Osteocyte (in vitro differentiated cells): ENCODE measurements at places on chromosomes 7 and 10. TPM values are rescaled to one million over a fixed set of nuclear protein-coding genes. Genes with fewer than 3 reads are reported as not detected.

GRCh38 chr7:57769958-57770357, 320.0 kb downstream of the ZNF716 start:
- no peaks in the 10 kb centered on the region for H3K27me3 ChIP-seq
- H3K4me1 ChIP-seq, result no peaks in the 10 kb centered on the region
- DNase-seq, result no peak
- peaks cover 2% of the 10 kb centered on the region for H3K36me3 ChIP-seq
- no peak overlapping the region for H3K4me3 ChIP-seq
- no peak overlapping the region for H3K27ac ChIP-seq

DNA sequence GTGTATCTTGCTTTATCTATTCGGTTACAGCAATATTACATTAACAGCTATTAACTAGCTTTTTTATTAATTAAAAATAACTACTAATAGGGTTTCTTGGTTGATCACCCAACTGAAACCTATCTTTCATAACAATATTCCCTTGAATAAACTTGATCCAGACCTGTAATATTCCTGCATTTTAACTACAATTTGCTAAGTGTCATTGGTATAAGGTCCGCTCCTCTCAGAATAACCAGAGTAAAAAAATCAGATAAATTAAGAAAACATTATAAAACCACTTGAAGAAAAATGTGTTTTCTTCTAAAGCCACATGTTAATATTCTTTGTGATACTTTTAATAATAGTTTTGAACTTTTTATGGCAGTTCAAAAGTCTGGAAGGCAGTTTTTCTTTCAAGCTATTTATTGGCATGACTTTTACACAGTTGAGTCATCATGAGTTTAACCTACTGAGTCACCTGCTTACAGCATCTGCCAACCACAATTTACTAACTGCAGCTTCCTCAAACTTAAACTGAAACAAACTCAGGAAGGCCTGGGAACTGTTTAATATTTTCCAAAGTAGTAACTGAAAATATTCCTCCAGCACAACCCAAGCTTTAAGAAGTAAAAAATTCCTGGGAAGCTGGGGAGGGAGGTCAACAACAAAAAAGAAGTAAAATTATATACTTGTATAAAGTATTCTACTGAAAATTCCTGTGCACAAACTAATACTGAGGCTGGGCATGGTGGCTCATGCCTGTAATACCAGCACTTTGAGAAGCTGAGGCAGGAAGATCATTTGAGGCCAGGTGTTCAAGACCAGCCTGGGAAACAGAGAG, 103.2 kb downstream of the NRBF2 start:
- no peak for DNase-seq
- H3K4me1 ChIP-seq, result peaks cover 58% of the 10 kb centered on the region
- peaks cover 5% of the 10 kb centered on the region for H3K36me3 ChIP-seq

- no peak overlapping the region for H3K27ac ChIP-seq
- no peaks in the 10 kb centered on the region for H3K27me3 ChIP-seq
- no peak for DNase-seq
- H3K4me1 ChIP-seq, result peaks cover 5% of the 10 kb centered on the region
- H3K4me3 ChIP-seq, result no peak overlapping the region
Observed at GRCh38 chr7:70285187-70285586, 686.9 kb downstream of the AUTS2 start.

GRCh38 chr7:116527521-116527920, 2.7 kb downstream of the CAV1 start:
- DNase-seq, result no peak
- H3K36me3 ChIP-seq, result peaks cover 36% of the 10 kb centered on the region
- peaks cover 77% of the 10 kb centered on the region for H3K4me1 ChIP-seq
- peak overlapping the region; percentile 90 for H3K27ac ChIP-seq
- peak overlapping the region; percentile 89 for H3K4me3 ChIP-seq

DNA sequence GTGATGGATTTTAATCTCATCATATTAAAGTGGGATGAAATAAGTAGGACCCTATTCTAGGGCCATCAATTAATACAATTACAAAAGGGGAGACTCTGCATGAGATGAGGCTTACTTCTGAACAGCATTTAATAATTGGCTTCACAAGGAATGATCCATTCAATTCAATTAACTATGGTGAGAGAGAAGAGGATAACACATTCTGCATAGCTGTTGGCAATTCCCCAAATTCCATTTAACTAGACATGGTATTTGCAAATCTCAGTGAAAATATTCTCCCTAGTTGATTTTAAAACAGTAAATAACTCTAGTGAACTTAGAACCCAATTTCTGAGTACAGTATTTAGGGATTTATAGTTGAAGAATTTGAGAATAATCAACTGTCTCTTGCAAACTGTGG, 145.3 kb downstream of the NOC3L start:
- H3K27ac ChIP-seq, result no peak overlapping the region
- H3K4me3 ChIP-seq, result no peak overlapping the region
- peaks cover 32% of the 10 kb centered on the region for H3K4me1 ChIP-seq

GRCh38 chr10:109967739-109968088, 40.1 kb upstream of the ADD3 start:
- no peaks in the 10 kb centered on the region for H3K27me3 ChIP-seq
- H3K4me3 ChIP-seq, result peak overlapping the region; percentile 48
- peak overlapping the region; percentile 90 for H3K27ac ChIP-seq
- H3K36me3 ChIP-seq, result no peaks in the 10 kb centered on the region

- H3K27ac ChIP-seq, result no peak overlapping the region
- H3K4me1 ChIP-seq, result no peaks in the 10 kb centered on the region
- H3K36me3 ChIP-seq, result no peaks in the 10 kb centered on the region
- no peaks in the 10 kb centered on the region for H3K27me3 ChIP-seq
- no peak overlapping the region for H3K4me3 ChIP-seq
- DNase-seq, result no peak
Observed at GRCh38 chr7:141475679-141476078, 75.5 kb upstream of the AGK start.

- H3K4me1 ChIP-seq, result peaks cover 2% of the 10 kb centered on the region
- no peak for DNase-seq
- H3K27ac ChIP-seq, result no peak overlapping the region
- no peak overlapping the region for H3K4me3 ChIP-seq
- H3K27me3 ChIP-seq, result no peaks in the 10 kb centered on the region
Observed at GRCh38 chr10:12587451-12587888, 238.1 kb downstream of the CAMK1D start.

GRCh38 chr10:5493691-5494090, 5.7 kb downstream of the CALML5 start:
- H3K4me1 ChIP-seq, result peaks cover 4% of the 10 kb centered on the region
- H3K4me3 ChIP-seq, result no peak overlapping the region
- no peak overlapping the region for H3K27ac ChIP-seq
- no peaks in the 10 kb centered on the region for H3K36me3 ChIP-seq
- no peaks in the 10 kb centered on the region for H3K27me3 ChIP-seq

SSC4D gene
- total RNA-seq, result 0.31 and 0.89 TPM in 2 replicates

CDK6 gene
- total RNA-seq, result 52.3 and 53.6 TPM in 2 replicates
